ENCODE measurements at places on chromosomes 4 and X. TPM values are rescaled to one million over a fixed set of nuclear protein-coding genes. Genes with fewer than 3 reads are reported as not detected.
A peak's percentile ranks its signal among the peaks of the same experiment; 100 is the strongest.

Gene GYPA
- not detected for total RNA-seq

- no peak for DNase-seq
Measured at GRCh38 chr4:6473264-6474052, 1.0 kb upstream of the PPP2R2C start.

- no peak for DNase-seq
Measured at GRCh38 chr4:173666-174314, 49.5 kb downstream of the ZNF718 start.

GRCh38 chr4:109990261-109991257, 77.9 kb downstream of the EGF start:
- DNase-seq = no peak

- DNase-seq = no peak
Measured at GRCh38 chr4:174646326-174646725, 124.0 kb upstream of the HPGD start.

DNA sequence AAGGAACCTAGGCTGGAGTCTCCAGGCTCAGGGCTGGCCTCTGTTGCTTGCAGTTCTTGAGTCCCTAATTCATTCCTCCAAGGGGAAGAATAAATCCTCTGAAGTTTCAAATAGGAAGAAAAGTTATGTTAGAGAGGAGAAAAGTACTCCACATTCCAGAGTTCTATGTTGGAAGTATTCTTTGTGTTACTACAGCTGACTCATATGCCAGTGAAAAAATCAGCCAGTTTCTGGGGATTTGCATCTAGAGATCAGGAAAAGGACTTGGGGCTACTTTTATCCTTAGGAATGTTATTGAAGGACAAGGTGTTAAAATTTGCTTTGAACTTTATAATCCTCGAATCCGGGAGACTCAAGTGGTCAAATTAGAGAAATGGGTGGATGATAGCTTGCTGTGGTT, 11.7 kb upstream of the NUDT9 start:
- DNase-seq = no peak

DNA sequence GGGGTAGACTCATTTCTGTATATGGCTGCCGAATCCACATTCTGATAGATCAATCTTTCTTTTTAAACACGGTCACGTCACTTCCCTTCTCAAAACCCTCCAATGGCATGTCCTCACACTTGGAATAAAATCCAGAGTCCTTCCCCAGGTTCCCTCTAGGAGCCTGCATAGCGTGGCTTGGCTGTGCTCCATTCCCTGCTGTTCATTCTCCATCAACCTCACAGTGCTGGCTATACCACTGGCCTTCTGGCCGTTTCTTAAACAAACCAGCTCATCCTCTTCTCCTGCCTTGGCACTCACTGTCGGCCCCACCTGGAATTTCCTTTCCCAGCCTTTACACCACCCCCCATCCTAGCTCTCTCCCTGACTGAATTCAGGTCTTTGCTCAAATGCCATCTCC, 77.1 kb downstream of the RBM47 start:
- no peak for DNase-seq

- peak; percentile 47 for DNase-seq
Measured at GRCh38 chr4:159455675-159456237, 352.9 kb downstream of the RAPGEF2 start.

Data from fibroblast of villous mesenchyme (primary cell).